ENCODE measurements at places on chromosomes 16 and 17. TPM values are rescaled to one million over a fixed set of nuclear protein-coding genes. Genes with fewer than 3 reads are reported as not detected.

Gene CACNG4
- total RNA-seq, result 9.2 TPM

Gene ULK2
- total RNA-seq, result 15.3 TPM

Gene HBA1
- 1.1 TPM for total RNA-seq

Gene REXO5
- total RNA-seq, result 3.9 TPM

Gene CNEP1R1
- total RNA-seq, result 18.8 TPM

Gene TPSAB1
- total RNA-seq, result not detected

Gene TM4SF5
- total RNA-seq, result 0.64 TPM

All from A549 treated with DMSO at 1 μM for 4 hours (cell line).